ENCODE measurements at places on chromosomes 2 and 18.

- peak; percentile 6 for DNase-seq
These were observed 43.1 kb downstream of the TTN start for GRCh38 chr2:178764097-178764496.

- DNase-seq, result no peak
These were observed 8.8 kb upstream of the QPCT start for GRCh38 chr2:37335604-37336003.

DNA sequence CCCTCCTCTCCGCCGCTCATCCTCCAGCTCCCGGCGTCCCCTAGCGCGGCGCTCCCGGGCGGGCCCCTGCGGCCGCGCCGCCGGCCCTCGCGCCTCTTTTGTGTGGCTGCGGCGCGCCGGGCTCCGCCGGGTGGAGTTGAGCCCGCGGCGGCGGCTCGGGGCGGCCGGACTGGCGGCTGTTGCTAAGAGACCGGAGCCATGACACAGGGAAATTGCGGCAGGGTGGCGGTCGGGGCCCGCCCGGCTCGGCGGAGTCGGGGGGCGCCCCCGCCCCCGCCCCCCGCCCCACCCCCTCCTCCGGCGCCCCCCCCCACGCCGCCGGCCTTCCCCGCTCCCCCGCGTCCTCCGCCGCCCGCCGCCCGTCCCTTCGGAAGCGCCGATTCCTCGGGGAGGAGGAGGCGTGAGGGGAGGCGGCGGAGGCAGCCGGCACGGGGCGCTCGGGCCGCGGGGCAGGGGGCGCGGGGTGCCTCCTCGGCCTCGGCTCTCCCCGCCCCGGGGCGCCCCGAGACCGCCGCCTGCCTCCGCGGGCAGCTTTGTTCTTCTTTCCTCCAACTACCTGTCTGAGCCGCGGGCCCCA, at the start of gene TMEM200C:
TSS of gene TMEM200C (minus strand) at position 224 of the 577 bp plus-strand sequence. CDS start 3,459 bp downstream, outside the sequence.
- DNase-seq, result peak; percentile 7

DNA sequence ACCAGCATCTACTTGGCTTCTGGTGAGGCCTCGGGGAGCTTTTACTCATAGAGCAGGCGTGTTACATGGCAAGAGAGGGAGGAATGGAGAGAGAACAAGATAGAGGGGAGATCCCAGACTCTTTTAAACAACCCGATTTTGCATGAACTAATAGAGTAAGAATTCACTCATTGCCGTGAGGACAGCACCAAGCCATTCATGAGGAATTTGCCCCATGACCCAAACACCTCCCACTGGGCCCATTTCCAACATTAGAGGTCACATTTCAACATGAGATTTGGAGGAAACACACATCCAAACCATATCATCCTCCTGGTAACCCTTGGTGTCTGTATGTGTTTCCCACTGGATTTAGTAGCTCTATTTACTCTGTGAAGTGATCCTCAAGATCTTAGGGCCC, 249.9 kb upstream of the SP5 start:
- peak; percentile 44 for DNase-seq

GRCh38 chr2:66270247-66270646, 164.7 kb upstream of the MEIS1 start:
- DNase-seq, result no peak

DNA sequence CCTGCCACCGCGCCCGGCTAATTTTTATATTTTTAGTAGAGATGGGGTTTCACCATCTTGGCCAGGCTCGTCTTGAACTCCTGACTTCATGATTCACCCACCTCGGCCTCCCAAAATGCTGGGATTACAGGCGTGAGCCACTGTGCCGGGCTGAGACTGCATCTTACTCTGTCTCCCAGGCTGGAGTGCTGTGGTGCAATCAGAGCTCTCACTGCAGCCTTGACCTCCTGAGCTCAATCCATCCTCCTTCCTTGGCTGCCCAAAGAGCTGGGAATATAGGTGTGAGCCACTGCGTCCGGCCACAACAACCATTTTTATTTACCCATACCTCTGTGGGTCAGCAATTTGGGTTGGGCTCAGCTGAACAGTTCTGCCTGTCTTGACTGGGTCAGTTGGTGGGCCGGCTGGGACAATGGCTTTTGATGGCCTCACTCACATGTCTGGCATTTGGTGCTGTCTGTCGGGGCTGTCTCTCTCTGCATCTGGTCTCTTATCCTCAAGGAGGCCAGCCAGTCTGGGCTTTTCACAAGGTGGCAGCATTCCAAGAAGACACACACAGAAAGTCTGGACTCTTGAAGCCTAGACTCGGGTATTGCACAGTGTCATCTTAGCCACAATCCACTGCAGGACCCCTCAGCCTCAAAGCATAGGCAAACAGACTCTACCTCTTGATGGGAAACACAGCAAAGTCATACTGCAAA, 116.8 kb upstream of the GATA6 start:
- DNase-seq, result peak; percentile 6

DNA sequence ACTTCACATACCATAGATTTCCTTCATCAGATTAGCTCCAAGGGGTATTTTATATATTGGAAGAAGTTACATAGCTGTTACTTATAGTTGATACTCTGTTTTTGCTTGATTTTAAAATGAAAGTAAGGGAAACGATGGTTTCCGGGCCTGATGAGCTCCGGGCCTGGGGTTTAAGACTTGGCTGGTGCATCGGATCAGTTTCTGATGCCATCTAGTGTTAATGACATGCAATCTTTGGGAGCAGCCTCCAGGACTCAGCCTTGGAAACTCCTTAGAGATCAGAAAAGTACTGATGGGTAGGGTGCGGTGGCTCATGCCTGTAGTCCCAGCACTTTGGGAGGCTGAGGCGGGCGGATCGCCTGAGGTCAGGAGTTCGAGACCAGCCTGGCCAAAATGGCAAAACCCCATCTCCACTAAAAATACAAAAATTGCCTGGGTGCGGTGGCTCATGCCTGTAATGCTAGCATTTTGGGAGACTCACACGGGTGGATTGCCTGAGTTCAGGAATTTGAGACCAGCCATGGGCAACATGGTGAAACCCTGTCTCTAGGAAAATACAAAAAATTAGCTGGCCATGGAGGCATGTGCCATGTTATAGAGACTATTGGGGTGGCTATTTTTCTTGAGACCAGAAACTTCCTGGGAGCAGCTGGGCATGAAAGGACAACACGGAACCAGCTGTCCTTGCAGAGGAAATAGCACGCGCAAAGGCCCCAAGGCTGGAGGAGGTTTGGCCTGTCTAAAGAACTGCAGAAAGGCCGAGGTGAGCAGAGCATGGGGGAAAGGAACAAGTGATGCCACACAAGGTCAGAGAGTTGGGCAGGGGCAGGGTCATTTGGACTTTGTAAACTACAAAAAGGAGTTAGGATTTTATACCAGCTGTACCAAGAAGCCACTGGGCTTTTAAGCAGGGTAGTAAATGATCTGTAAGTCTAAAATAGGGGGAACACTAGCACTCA, 46.9 kb upstream of the CNOT11 start:
- peak; percentile 91 for DNase-seq

GRCh38 chr2:71613953-71614925, 160.9 kb downstream of the DYSF start:
- DNase-seq, result no peak

- DNase-seq, result peak; percentile 52
These were observed 57.9 kb upstream of the MSH2 start for GRCh38 chr2:47344890-47345589.

DNA sequence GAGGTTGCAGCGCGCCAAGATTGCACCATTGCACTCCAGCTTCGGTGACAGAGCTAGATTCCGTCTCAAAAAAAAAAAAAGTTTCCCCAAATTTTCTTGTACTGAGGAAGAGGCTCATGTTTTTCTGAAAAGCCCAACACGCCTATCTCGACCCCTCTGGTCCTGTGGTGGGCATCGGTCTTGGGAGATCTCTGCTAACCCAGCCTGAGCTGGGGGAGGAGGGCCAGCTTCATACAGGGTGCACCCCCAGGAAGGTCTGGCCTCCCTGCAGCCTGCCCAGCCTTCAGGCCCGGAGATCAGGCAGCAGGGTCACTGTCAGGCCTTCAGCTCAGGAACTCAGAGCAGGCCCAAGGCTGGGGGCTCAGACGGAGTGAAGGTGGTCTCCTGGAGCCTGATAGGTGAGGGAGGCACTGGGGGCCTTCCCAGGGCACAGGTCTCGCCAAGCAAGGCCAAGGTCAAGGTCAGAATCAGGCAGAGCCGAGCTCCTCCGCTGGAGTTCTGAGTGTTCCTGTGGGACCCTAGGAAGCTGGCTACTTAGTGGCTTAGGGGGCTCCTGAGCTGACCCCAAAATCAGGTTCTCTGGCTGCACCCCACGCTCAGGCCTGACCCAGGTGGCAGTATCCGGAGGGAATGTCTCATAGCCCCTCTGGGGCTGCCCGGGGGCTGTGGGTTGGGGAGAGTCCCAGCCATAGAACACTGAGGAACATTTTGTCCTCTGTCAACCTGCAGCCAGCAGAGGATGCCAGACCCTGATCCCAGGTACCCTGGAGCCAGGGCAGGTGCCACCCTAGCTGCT, 37.9 kb upstream of the SMAD7 start:
- no peak for DNase-seq

DNA sequence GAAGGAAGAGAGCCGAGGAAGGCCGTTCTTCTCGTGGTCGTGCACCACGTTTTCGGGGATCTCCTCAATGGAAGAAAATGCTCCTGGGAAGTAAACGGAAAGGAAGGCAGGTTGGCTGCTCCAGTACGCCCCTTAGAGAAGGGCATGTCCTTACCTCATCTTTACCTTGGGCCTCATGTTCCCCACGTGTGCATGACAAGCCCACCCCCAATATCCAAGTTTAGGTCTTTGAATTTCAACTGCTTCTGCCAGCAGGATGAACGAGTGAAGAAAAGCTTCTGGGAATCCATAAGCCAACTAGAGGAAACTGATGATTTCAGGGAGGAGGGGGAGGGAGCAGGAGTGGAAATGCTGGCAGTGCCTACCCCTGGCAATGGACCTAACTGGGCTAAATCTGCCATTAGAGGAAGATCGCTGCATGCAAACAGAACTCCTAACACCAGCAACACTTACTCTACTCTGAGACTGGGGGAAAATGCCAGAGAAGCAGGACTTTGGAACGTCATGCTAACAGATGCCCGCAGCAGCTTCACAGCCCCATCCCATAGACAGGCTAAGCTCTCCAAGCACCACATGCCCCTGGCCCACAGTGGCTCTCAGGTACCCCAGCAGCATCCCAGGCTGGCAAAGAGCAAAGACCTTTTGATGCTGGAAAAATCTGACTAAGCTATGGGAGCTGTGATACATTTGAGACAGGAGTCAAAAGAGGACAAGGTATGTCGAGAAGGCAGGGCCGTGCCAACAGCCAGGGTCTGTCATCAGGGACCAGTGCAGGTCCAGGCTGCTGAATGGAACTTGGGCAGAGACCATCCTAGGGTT, 21.7 kb downstream of the CHST10 start:
- no peak for DNase-seq
